ENCODE measurements at places on chromosomes 7 and 10.
A peak's percentile ranks its signal among the peaks of the same experiment; 100 is the strongest.

DNA sequence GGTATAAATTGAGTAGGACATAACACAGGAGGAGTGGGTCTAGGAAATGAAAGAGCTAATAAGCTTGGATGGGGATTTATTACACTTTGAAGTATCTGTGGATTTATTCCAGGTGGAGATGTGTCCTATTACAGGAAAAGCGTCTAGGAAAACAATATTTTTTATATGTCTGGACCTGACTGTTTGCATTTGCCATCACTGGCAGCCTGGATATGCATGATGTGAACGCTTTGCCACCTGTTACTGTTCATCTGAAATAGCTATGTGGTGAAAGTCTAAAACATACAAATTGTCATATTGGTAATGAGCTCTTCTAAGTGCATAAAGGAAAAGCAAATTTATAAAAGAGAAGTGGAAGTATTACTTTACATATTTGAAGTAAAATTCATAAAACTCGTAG is 31.6 kb upstream of the AGMO start:
- no peak for DNase-seq

- DNase-seq = no peak
Measured at GRCh38 chr10:6269953-6270867, 67.5 kb downstream of the PFKFB3 start.

DNA sequence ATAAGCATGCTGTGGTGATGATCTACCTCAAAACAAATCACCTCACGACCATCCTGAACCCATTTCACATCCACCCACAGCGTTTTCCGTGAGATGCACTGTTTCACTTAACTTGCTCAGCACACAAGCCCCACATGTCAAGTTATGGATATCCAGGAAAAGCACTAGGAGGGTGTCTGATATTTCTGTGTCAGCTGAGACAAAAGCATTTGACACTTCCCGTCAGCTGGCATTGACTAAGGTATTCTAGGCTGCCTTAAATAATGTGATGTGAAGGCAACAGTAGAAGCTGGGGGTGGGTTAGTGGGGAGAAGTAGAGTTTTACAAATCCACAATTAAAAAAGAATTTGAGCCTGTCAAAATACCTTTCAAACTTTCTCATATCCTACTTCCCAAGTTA is 68.7 kb upstream of the MDFIC start:
- no peak for DNase-seq

DNA sequence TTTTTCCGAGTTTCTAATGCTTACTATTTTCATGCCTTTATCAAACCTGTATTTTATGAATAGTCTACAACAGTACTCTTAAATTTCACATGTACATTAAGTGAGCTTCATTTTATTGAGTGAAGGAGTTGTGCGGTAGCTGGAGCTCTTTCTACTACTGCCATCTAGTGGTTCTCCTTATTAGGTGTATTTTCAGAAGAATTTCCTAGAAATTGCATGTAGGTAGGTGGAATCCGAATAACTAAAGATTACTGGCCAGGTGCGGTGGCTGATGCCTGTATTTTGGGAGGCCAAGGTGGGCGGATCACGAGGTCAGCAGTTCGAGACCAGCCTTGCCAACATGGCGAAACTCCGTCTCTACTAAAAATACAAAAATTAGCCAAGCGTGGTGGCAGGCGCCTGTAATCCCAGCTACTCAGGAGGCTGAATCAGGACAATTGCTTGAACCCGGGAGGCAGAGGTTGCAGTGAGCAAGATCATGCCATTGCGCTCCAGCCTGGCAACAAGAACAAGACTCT is 38.3 kb downstream of the LRRC72 start:
- DNase-seq = peak; percentile 73

- no peak for DNase-seq
Measured at GRCh38 chr10:49335364-49335972, 36.5 kb downstream of the C10orf71 start.
